Esophagus muscularis mucosa (tissue), 4 donors: ENCODE measurements at places on chromosomes 7 and 10. TPM values are rescaled to one million over a fixed set of nuclear protein-coding genes. Genes with fewer than 3 reads are reported as not detected.

GRCh38 chr7:112550468-112551060 is 69.8 kb downstream of the LSMEM1 start:
- DNase-seq = no peak

DNA sequence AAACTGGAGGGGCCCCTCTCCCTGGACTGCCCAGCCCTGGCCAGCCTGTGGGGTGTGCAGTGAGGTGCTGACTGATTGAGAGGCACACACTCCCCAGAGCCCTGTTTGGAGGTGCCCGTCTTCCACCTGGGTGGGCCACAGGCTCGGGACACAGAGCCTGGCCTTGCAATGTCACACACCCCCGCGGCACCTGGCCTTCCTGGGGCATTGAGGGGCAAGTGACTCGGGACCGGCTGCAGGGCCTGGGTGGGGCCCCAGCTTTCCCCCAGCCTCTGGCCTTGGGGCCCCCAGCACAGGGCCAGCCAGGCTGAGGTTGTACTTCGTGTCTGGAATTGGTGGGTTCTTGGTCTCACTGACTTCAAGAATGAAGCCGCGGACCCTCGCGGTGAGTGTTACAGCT is 13.9 kb upstream of the NKX6-2 start:
- DNase-seq = no peak

Gene GPER1
- total RNA-seq = 12.0 TPM

DNA sequence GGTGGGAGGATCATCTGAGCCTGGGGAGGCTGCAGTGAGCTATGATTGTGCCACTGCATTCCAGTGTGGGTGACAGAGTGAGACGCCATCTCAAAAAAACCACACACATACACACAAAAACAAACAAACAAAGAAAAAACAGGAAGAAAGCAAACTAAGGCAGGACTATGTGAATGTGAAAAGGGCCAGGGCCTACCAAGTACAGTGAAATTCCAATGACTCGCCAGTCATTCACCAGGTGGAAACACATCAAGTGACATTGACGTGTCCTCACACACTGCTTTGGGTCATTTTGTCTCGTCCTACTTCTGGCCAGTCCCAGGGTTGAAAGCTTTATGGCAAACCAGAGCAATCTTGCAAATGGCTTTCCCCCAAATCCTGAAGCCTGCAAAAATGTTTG is 79.9 kb downstream of the HIP1 start:
- DNase-seq = no peak

DNA sequence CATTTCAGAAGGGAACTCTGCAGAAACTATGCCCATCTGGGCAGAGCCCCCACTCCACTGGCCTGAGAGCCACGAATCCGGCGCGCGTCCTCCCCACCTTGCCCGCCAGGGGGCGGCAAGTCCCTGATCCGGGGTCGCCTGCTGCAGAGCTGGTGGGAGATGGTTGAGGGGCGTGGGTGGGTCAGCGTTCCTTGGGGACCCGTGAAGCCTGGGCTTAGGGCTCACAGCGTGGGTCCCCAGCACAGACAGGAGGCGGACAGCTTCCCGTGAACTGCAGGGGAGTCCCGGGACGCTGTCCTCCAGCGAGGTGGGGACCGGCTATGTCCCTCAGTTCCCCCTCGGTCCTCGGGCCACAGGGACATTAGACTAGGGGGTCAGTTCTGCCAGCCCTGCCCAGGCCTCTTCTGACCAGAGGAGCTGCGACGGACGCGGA is 585 bp upstream of the POP7 start:
- peak; percentile 93 for DNase-seq

DNA sequence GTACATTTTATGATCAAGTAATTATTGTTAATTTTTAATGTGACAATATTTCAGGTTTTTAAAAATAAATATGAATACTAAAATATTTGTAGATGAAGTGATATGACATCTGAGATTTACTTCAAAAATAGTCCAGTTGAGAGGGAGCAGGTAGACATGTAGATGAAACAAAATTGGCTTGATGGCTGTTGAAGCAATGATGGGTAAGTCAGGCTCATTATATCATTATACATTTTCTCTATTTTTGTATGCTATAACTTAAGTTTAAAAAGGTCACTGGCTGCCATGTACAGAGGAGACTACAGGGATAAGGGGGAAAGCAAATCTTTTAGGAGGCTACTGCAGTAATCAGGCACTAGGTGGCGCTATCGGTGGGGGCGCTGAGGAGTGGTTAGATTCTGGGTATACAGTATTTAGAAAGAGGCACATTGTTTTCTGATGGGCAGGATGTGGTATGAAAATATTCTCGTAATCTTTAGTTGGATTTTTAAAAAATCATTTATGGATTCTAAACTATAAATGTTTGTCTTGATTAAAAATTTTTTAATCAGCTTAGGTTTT is 189.8 kb upstream of the IMMP2L start:
- DNase-seq = no peak

DNA sequence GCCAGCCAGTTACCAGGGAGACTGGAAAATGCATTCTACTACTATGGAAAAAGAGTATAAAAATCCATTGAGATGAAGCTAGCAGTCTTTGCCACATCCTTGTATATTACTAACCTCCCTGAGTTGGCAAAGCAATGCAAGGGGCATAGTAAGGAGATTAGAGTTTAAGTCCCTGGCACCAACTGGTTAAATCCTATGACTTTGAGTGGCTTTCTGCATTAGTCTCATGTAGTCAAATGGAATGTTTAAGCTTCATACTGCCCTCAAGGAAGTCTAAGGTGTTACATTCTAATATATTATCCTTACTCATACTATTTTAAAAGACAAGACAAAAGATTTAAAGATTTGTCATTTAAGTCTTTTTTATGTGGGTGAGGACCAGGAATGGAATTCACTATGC is 110.1 kb downstream of the INHBA start:
- no peak for DNase-seq

- no peak for DNase-seq
Measured at GRCh38 chr7:49102411-49102810, 178.1 kb downstream of the CDC14C start.

DNA sequence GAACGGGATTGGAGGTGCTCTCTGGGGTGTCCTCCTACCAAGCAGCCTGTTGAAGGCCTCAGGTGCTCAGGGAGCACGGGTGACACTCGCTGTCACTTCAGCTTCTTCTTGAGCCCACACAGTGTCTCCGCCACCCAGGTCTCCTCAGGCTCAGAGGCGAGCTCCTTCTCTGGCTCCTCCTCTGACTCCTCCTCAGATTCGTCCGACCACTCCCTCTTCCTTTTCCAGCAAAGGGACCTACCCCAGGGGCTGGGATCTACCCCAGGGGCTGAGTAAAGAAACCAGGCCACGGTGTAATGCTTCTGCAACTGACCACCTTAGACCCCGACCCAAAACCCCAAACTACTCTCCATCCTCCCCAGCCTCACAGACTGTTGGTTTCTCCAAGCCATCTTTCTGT is 9.2 kb upstream of the RBAK start:
- DNase-seq = no peak

DNA sequence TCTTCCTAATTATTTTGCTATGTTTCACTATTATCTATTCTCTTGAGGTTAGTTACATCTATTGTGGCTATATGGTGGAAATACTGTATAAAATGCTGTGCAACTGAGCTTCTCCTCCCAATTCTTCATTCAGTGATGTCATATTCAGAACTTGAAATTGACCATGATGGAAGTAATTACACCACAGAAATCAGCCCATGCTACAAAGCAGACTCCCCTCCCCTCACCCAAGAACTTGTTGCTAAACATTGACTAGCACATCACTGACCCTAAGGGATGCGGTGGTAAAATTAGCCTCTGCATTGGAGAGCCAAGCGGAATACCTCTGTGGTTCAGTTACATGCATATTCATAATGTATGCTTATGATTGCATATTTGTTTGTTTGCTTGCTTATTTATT is 8.8 kb downstream of the CALD1 start:
- peak; percentile 62 for DNase-seq

GRCh38 chr7:123918309-123918708 is 6.7 kb upstream of the SPAM1 start:
- no peak for DNase-seq

GRCh38 chr7:79810916-79811315 is 323.7 kb upstream of the GNAI1 start:
- DNase-seq = no peak

- DNase-seq = no peak
Measured at GRCh38 chr7:128815289-128815942, 14.8 kb upstream of the FLNC start.

- DNase-seq = no peak
Measured at GRCh38 chr10:51090190-51090589, 15.9 kb downstream of the PRKG1 start.

GRCh38 chr7:148987751-148988512 is 40.4 kb downstream of the PDIA4 start:
- DNase-seq = no peak

- DNase-seq = no peak
Measured at GRCh38 chr7:45646207-45646821, 72.1 kb downstream of the ADCY1 start.

- no peak for DNase-seq
Measured at GRCh38 chr7:54663603-54664234, 95.3 kb downstream of the SEC61G start.

DNA sequence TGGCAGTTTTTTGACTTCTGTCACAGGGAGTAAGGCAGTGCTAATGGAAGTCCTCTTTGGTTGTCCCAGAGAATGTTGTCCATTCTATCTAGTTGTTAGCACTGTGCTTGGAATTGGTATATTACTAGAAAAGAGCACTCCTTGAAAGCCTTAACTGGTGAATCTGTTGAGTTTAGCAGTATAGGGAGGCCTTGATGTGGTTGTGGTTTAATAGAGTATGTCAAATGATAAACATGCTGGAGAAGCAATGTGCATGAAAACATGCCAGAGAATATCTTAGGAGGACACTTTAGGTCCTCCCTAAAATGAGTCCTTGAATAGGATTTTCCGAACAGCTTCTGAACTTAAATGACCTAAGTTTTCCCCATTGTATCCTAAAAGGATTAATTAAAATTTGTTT is 98.6 kb downstream of the BTRC start:
- no peak for DNase-seq

DNA sequence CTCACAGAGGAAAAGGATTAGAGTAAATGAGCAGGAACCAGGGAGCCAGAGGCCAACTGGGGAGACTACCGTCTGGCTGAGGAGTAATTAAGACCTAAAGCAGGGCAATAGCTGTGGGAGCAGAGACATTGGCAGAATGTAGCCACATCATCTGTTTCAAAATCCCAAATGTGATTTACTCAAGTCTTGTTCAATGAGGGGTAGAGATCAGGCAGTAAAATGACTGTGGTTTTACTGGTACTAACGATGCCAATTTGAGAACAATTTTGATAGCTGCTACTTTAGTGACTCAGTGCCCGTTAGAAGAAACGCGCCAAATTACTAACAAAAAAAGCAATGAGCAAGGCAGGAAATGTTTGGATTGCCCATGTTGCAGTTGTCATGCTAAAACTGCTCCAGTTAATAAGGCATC is 12.7 kb upstream of the MIOS start:
- no peak for DNase-seq

Gene EPHB6
- total RNA-seq = 5.4 TPM
